ENCODE measurements at places on chromosomes 3 and 15.

DNA sequence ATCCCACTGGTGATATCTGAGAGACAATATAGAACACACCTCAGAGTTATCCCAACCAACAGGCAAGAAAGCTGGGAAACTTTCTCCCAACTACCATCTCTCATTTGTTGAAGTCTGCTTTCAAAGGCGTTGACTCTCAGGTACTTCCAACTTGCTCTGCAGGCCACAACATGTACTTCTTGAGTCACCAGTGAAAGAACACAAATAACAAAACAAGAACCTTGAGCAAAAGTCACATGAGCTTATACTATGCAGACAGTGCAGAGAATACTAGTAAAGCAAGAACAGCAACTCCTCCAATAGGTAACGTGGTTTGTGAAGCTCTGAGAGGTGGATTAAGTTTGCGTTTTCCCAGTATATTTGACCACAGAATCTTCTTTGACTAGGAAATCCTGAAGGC is 20.6 kb downstream of the SNTN start:
- DNase-seq = no peak

GRCh38 chr15:98177966-98178592 is 217.6 kb downstream of the ARRDC4 start:
- peak; percentile 29 for DNase-seq

DNA sequence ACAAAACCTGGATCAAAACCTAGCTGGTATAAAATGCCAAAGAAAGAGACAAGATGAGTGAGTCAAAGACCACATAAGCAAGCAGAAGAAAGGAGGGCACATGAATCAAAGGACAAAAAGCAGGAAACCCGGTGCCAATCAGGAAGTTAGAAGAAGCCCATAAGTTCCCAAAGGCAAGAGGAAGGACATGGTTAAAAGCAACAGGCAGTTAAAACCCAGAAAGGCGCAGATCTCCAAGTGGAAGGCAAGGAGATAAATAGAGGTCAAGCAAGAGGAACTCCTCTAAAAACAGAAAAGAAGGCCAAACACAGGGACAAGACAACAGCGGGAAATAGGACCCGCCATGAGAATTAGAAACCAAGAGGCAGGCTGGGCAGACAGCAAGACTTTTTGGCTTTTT is 4.4 kb downstream of the TMOD2 start:
- DNase-seq = no peak

GRCh38 chr3:72359743-72360142 is 488.5 kb downstream of the SHQ1 start:
- no peak for DNase-seq

DNA sequence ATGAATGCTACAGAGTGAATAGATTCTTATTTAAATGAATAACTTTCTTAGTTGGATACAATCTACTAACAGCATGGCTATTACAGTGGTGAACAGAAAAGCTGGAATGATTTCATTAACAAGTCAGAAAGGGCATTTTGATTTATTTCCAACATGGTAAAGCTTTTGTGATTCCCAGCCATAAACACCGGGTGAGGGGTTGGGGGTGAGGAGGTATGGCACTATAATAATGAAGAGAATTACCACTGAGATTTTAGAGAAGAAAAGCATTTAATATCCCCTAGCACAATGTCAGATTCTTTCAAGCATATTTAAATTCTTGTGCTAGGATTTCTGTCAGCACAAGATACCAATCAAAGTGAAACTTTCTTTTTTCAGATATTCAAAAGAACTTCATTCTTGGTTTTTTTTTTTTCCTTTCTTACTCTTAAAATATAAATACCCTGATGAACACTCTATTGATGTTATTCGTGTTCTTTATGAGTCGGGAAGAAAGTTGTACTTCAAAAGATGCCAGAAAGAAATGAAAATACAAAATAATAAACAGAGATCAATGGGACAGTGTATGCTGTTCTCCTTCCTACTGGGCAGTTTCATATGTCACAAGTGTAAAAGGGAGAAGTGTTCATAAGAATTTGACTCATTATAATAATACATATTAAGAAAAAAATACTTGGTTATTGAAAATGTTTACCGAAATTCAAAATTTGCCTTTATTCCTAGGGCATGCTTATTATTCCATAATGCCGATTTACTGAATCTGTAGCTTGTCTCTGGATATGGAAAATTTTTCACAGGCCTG is 522.8 kb downstream of the CADM2 start:
- DNase-seq = no peak

Measured in stimulated activated CD4-positive, alpha-beta T cell treated with anti-CD3 and anti-CD28 coated beads, Interleukin-15, amount 100 ng/mL, for 24 hours (primary cell).